ENCODE measurements at places on chromosomes 5 and 9. TPM values are rescaled to one million over a fixed set of nuclear protein-coding genes. Genes with fewer than 3 reads are reported as not detected.

The THBS4 gene
- total RNA-seq: 0.14 TPM

The CCNI2 gene
- 0.36 TPM for total RNA-seq

The PCA3 gene
- total RNA-seq: not detected

The PDE6A gene
- total RNA-seq: 0.08 TPM

The PCDHA9 gene
- not detected for total RNA-seq

The IL9 gene
- total RNA-seq: not detected

The RETREG1 gene
- total RNA-seq: 2.3 TPM

The ENHO gene
- total RNA-seq: 1.3 TPM

The BNC2 gene
- 5.1 TPM for total RNA-seq

The CTXN3 gene
- not detected for total RNA-seq

The ROR2 gene
- total RNA-seq: 2.9 TPM
